ENCODE measurements at places on chromosomes 16 and 17. TPM values are rescaled to one million over a fixed set of nuclear protein-coding genes. Genes with fewer than 3 reads are reported as not detected.

- no peak for DNase-seq
- no peak overlapping the region for H3K27ac ChIP-seq
- H3K27me3 ChIP-seq = peaks cover 21% of the 10 kb centered on the region
- no peak overlapping the region for H3K4me3 ChIP-seq
These were observed 1.8 kb upstream of the TMEM98 start for GRCh38 chr17:32926183-32926582.

SLC2A4 gene
- 21.7 TPM for total RNA-seq

GRCh38 chr16:48206594-48207242 is 37.4 kb upstream of the LONP2 start:
- no peaks in the 10 kb centered on the region for H3K4me1 ChIP-seq
- no peak overlapping the region for H3K4me3 ChIP-seq
- H3K27ac ChIP-seq = no peak overlapping the region
- H3K27me3 ChIP-seq = peaks cover 4% of the 10 kb centered on the region
- H3K36me3 ChIP-seq = no peaks in the 10 kb centered on the region

- no peaks in the 10 kb centered on the region for H3K4me1 ChIP-seq
- H3K27ac ChIP-seq = no peak overlapping the region
- H3K27me3 ChIP-seq = peaks cover 7% of the 10 kb centered on the region
- H3K36me3 ChIP-seq = no peaks in the 10 kb centered on the region
These were observed 18.8 kb downstream of the TLE7 start for GRCh38 chr16:71423016-71423415.

DNA sequence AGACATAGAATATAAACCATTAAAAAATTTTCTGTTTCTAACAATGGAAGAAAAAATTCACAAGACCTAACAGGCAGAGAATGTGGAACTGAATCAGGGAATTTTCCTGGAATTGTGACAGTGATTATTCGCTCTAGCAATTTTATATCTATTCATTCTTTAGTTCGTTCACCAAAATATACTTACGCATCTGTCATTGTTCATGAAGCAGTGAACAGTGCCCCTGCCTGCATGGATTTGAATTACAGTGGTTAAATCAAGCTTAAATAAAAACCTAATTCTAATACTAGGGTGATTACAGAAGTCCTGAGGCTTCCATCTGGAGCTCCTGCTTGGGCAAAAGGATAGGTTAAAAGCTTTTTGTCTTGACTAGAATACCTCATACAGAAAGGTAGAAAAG is 48.6 kb downstream of the ABCA8 start:
- DNase-seq = no peak
- no peaks in the 10 kb centered on the region for H3K36me3 ChIP-seq

CCNF gene
- 5.9 TPM for total RNA-seq

DNA sequence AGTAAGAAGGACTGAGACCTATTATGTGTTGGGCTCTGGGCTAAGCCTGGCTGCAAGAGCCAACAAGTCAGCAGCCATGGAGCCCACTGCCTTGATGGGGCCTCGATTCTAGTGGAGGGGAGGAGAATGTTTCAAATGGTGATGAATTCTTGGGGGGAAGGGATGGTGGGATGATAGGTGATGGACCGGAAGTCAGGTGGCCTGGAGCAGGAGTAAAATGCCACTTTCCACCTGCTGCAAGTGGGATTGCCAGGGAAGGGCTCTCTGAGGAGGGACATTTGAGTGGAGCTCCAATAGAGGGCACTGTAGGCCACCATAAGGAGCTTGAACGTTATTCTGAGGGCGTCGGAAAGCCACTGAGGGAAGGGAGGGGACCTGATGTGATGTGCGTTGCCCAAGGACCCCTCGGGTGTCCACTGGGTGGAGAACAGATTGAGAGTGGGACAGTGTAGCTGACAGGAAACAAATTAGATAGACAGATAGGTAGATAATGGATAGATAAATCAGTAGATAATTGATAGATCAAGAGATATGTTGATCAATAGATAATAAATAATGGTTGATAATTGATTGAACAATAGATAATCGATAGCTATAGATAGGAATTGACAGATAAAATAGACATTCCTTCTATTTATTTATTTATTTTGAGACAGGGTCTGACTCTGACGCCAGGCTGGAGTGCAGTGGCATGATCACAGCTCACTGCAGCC is 18.2 kb upstream of the NXPH3 start:
- no peaks in the 10 kb centered on the region for H3K36me3 ChIP-seq
- H3K27ac ChIP-seq = no peak overlapping the region
- no peak for DNase-seq
- H3K4me3 ChIP-seq = no peak overlapping the region
- H3K4me1 ChIP-seq = peaks cover 15% of the 10 kb centered on the region
- H3K27me3 ChIP-seq = peaks cover 54% of the 10 kb centered on the region

TPSD1 gene
- total RNA-seq = 0.91 TPM

GRCh38 chr16:19238406-19238805 is 47.1 kb upstream of the CLEC19A start:
- H3K27ac ChIP-seq = no peak overlapping the region
- no peak for DNase-seq
- no peaks in the 10 kb centered on the region for H3K27me3 ChIP-seq
- no peak overlapping the region for H3K4me3 ChIP-seq
- no peaks in the 10 kb centered on the region for H3K36me3 ChIP-seq

Measured in esophagus squamous epithelium (tissue), 5 donors.